RPMI8226 (cell line): ENCODE measurements at places on chromosomes 16 and 17.
A peak's percentile ranks its signal among the peaks of the same experiment; 100 is the strongest.

DNA sequence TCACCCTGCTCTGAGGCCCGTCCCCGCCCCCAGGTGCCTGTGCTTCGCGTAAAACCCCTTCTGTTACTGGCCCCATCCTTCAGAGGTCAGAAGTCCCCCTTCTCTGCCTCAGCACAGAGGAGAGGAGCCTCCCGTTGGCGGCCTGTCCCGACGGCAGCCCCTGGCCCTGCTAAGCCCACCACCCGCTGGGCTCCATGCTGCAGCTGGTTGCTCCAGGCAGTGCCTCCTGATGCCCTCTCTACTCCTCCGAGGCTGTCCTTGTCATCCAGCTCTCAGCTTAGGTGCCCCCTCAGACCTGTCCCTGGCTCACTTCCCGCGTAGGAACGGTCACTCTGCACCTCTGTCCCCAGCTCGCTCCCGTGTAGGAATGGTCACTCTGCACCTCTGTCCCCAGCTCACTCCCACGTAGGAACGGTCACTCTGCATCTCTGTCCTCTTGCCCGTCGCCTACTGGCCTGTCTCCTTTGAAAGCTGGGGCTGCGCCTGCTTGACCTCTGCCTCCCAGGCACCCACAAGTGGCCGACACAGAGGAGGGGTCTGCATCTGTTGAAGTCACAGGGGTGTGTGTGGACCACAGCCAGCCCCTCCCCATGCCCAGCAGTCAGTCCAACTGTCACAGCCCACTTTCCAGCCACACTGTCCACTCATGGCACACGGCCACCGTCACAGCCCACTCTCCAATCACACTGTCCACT is 31.7 kb upstream of the ZC3H18 start:
- no peak for DNase-seq

- peak; percentile 35 for DNase-seq
Observed at GRCh38 chr17:74212209-74212912, 1.0 kb upstream of the TTYH2 start.

DNA sequence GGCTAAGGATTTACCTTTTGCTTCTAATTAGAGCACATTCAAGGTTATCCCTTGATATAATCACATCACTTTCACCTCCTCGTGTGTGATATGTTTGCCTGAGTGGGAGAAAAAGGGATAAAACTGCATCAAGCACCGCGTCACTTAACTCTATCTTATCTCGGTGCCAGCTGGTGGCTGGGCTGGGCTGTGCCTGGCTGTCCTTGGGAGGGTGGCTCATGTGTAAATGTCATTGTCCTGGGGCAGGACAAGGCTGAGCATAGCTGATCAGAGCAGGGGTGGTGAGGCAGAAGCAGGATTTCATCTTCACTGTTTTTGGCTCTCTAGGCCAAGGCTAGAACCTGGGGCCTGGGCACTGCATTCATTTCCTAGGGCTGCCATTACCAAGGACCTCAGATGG is 105.3 kb downstream of the RAP1GAP2 start:
- DNase-seq, result no peak

DNA sequence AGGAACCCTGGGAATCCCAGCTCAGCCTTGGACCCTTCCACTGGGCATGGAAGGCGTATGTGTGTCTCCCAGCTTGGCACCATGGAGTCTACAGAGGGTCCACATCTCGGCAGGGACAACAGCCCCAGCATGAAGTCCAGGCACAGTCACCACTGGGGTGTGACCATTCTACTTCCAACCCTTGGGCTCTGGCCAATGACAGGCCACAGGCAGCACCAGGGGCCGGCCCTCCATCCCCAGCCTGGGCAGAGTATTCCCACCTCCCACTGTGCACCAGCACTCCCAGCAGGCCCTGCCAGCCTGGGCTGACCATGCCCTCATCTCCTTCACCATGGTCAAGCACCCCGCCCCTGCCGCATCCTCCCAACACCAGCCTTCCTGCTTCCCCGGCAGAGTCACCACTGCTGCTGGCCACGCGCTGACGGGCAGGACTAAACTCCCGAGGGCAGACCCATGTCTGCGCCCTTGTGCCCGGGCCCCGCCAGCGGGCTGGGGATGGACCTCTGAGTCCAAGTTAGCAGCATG is 9.5 kb upstream of the PPP1R27 start:
- no peak for DNase-seq

GRCh38 chr17:64447526-64447925 is 1.4 kb upstream of the MILR1 start:
- no peak for DNase-seq

DNA sequence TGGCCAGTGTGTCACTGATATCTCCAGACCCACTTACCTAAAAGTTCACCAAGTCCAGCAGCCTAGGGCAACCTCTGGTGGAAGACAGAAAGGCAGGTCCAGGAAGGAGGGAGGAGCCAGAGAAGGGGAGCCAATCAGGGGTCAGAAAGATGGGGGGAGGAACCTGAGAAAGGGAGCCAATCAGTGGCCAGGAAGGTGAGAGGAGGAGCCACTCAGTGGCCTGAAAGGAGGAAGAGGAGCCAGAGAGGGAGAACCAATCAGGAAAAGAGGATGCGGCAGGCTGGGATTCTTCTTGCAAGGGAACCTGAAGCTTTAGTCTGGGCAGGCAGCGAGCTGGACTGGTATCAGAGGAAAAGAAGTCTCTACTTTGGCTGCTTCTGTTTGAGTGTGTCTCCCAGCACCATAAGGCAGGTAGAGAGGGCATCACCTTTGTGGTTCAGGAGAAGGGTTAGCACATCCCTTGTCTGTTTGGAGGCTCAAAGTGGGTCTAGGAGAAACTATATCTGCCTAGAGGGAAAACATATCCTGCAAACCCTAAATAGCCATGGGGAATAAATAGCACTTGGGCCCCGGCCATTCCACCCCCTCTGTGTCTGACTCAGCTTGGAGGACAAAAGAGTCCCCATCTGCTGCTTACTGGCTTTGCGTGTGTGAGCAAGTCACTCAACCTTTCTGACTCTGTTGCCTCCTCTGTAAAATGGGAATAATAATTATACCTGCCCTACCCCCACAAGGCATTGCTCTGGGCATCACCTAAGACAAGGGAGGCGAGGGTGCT is 43.4 kb upstream of the CRHR1 start:
- DNase-seq, result peak; percentile 44

- DNase-seq, result peak; percentile 44
Observed at GRCh38 chr16:138049-138417, 440 bp downstream of the NPRL3 start.

GRCh38 chr16:57123974-57124674 is 31.7 kb downstream of the CPNE2 start:
- no peak for DNase-seq

GRCh38 chr17:70076831-70077230 is 1.8 kb downstream of the KCNJ16 start:
- no peak for DNase-seq
